ENCODE measurements at places on chromosomes 13 and 19.

DNA sequence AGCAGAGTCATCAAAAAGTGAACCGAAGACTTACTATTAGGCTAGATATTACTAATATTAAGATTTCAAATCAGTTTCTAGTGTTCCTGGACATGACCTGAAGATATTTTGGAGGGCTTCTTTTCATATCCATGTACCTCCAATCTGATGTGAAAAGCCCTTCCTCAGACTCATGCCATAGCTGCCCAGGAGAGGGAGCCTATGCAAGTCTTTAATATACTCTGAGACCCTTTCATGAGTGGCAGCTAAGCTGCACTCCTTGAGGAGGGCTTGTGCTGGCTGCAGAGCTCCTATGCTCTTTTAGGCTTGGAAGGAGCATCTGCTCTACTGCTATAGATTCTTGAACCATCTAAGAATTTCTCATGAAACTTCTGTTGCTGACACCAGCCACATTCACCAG lies 715.3 kb downstream of the OLFM4 start:
- no peak for DNase-seq

- DNase-seq, result no peak
These were observed 13.2 kb downstream of the RNF17 start for GRCh38 chr13:24777171-24777570.

DNA sequence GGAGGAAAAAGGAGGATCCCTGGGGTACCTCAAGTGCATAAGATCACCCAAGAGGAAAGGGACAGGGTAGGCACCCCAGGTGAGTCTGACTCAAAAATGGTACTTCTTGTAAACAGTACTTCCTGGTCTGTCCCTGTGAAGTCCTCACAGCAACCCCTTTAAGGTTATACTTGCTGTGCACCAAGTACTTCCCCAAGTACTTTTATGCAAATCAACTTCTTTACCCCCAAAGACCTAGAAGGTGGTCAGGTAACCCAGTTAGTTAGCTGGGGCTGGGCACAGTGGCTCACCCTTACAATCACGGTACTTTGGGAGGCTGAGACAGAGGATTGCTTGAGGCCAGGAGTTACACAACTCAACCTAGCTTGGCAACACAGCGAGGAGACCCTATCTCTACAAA lies 2.5 kb downstream of the CALR start:
- DNase-seq, result no peak

DNA sequence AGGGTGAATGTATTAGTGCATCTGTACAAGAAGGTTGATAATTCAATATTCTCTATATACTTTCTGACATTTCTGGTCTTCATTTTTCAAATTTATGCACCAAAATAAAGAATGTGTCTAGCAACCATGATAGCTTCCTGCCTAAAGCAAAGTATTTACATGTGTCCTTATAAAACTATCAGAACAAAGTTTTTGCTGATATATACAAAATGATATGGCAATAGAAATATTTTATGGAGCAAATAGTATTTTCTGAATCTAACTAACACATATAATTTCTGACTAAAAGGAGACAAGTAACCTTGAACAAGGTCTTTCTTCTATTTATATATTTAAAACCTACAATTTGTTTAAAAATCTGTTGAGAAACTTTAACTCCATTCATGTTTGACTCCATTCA lies 184.9 kb downstream of the DIAPH3 start:
- DNase-seq, result no peak

DNA sequence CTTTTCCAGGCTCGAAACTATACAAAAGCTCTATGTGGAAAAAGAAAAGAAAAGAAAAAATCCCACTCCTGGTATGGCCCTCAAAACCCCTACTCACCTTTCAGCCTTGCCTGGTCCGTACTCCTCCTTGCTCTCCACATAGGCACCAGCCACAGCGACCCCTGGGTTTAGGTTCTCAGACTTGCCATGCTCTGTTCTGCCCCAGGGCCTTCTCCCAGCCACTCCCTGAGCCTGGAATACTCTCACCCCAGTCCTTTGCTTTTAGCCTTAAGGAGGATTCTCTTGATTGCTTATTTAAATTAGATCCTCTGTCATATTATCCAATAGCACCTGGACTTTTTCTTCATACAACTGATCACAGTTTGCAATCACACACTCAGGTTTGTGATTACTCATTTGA lies 522.5 kb downstream of the DIAPH3 start:
- DNase-seq, result no peak
